Left renal cortex interstitium (tissue), 4 donors: ENCODE measurements at places on chromosomes 5 and 9. TPM values are rescaled to one million over a fixed set of nuclear protein-coding genes. Genes with fewer than 3 reads are reported as not detected.

Gene FAM169A
- polyA plus RNA-seq, result 18.7 TPM

Gene ANKRD20A1
- polyA plus RNA-seq, result 3.5 TPM

Gene PIP5K1B
- polyA plus RNA-seq, result 6.3 TPM

DNA sequence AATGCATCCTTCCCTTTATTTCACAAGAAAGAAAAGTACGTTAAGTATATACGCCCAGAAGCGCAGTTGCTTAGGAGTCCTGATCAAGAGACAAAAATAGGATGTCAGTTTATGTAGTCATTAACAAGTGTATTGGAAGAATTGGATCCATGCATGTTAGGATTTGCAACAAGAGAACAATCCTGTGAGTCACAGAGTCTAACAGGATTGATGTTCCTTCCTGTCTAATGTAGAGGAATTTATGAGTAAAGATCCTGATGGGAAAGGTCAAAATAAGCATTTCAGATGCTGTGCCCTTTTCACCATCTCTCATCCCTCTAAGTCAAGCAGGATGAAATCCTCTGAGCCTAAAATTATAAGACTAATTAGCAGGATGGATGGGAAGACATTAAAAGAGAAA, 406.0 kb upstream of the GRIA1 start:
- DNase-seq, result no peak

Gene ACTL7B
- polyA plus RNA-seq, result not detected

DNA sequence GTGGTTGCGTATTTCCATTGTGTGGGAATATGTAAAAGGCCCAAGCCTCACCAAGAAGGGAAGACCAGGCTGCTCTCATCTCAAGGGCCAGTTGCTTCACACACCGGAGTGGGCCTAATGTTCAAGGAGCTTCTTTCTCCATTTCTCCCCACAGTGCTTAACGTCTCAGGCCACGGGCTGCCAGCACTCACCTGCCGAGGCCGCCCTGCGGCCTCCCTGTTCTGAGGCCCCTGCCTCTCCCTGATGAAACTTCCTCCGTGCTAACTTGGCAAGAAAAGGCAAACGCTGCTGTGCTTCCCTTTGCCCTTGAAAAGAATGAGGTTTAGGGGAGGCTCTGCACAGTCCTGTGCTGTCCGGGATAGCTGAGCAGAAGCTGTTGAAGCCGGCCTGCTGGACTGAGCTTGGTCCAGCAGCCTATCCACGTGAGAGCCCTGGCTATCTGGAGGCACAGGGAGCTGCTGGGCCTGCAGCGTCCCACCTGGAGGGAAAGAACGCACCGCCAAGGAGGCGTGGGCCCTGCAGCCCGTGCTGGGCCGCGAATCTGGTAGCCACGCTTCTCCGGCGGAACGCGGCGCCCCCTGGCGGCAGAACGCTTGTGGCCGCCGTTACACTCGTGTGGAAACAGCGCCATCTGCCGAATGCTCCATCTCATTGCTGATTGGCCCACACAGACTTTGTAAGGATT, 73.5 kb upstream of the PRSS3 start:
- peak; percentile 59 for DNase-seq

Gene TMEM232
- polyA plus RNA-seq, result 5.5 TPM

DNA sequence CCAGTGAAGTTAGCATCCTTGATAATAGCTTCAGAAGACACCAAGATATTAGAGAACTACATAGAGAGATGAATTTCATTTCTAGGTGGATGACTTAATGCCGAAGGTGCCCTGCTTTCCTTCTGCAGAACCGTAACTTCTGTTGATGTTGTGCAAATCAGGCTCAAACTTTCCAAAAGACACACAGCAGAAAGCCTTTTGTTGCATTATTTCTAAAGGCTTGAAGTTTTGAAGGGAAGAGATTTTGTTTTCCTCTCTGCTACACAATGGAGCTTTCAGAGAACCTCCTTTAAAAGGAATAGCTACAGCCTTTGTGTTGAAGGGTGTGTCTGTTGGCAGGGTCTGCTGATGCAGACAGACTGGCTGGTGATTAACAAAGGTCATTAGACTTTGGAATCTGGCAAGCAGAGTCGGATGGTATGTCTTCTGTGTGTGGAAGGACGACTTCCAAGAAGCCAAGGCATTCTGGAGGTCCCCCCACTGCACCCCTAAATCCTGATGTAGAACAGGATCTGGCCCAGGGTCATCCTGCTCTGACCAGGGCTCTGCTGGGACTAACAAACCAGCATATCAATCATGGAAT, 57.8 kb downstream of the ZNF462 start:
- DNase-seq, result no peak

DNA sequence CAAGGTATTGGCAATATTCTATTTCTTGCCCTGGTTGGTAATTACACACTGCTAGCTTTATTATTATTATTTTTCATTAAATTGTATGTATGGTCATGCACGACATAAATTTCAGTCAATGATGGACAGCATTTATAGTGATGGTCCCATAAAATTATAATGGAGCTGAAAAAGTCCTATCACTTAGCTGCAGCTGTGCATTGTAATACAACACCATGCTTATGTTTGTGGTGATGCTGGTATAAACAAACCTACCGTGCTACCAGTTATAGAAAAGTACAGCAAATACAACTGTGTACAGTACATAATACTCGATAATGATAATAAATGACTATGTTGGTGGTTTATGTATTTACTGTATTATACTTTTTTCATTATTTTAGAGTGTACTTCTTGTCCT, 65.5 kb downstream of the NR3C1 start:
- DNase-seq, result no peak

- no peak for DNase-seq
These were observed 33.1 kb downstream of the NNT start for GRCh38 chr5:43636076-43636475.

GRCh38 chr5:102886586-102886985, 131.5 kb downstream of the PAM start:
- no peak for DNase-seq
